ENCODE measurements at places on chromosomes 6 and 20. TPM values are rescaled to one million over a fixed set of nuclear protein-coding genes. Genes with fewer than 3 reads are reported as not detected.

RCAN2 gene
- polyA plus RNA-seq, result 82.9 TPM

ERGIC3 gene
- polyA plus RNA-seq, result 83.7 TPM

LKAAEAR1 gene
- 0.41 TPM for polyA plus RNA-seq

THBS2 gene
- 8.7 TPM for polyA plus RNA-seq

CGA gene
- polyA plus RNA-seq, result 0.41 TPM

ZSCAN23 gene
- polyA plus RNA-seq, result 0.48 TPM

LCA5 gene
- 1.6 TPM for polyA plus RNA-seq

IL20RA gene
- polyA plus RNA-seq, result 3.7 TPM

RAB44 gene
- polyA plus RNA-seq, result not detected

SPTLC3 gene
- polyA plus RNA-seq, result 4.2 TPM

ZNF334 gene
- 1.1 TPM for polyA plus RNA-seq

TCF21 gene
- polyA plus RNA-seq, result 7.9 TPM

BPIFB2 gene
- polyA plus RNA-seq, result not detected

CD109 gene
- 6.6 TPM for polyA plus RNA-seq

DTD1 gene
- 11.5 TPM for polyA plus RNA-seq

RTEL1 gene
- 7.7 TPM for polyA plus RNA-seq

ARHGAP18 gene
- polyA plus RNA-seq, result 3.0 TPM

SFTA2 gene
- polyA plus RNA-seq, result not detected

PBOV1 gene
- polyA plus RNA-seq, result not detected

KCNQ2 gene
- under 0.01 TPM for polyA plus RNA-seq

ZBTB46 gene
- polyA plus RNA-seq, result 6.7 TPM

ADNP gene
- polyA plus RNA-seq, result 16.3 TPM

TRIM31 gene
- not detected for polyA plus RNA-seq

DYNLT2 gene
- 1.2 TPM for polyA plus RNA-seq

ID1 gene
- polyA plus RNA-seq, result 273 TPM

PSORS1C2 gene
- polyA plus RNA-seq, result not detected

TMEM170B gene
- 1.8 TPM for polyA plus RNA-seq

VGLL2 gene
- polyA plus RNA-seq, result 1.8 TPM

TXLNB gene
- 48.7 TPM for polyA plus RNA-seq

TBPL1 gene
- 30.2 TPM for polyA plus RNA-seq

CCM2L gene
- polyA plus RNA-seq, result 10.3 TPM

SLC22A2 gene
- polyA plus RNA-seq, result 0.05 TPM

PPP1R3G gene
- 10.9 TPM for polyA plus RNA-seq

DEFB132 gene
- polyA plus RNA-seq, result not detected

C20orf202 gene
- 0.27 TPM for polyA plus RNA-seq

SOX4 gene
- 2.9 TPM for polyA plus RNA-seq

ADGRB3 gene
- 0.88 TPM for polyA plus RNA-seq

NMBR gene
- not detected for polyA plus RNA-seq

KIF25 gene
- polyA plus RNA-seq, result 0.25 TPM

GLP1R gene
- 3.5 TPM for polyA plus RNA-seq

ASIP gene
- 8.0 TPM for polyA plus RNA-seq

All from right cardiac atrium (tissue), 5 donors.